ENCODE measurements at places on chromosomes 12 and 14.

GRCh38 chr12:22624548-22624869, 462 bp upstream of the ETNK1 start:
- no peak for DNase-seq

DNA sequence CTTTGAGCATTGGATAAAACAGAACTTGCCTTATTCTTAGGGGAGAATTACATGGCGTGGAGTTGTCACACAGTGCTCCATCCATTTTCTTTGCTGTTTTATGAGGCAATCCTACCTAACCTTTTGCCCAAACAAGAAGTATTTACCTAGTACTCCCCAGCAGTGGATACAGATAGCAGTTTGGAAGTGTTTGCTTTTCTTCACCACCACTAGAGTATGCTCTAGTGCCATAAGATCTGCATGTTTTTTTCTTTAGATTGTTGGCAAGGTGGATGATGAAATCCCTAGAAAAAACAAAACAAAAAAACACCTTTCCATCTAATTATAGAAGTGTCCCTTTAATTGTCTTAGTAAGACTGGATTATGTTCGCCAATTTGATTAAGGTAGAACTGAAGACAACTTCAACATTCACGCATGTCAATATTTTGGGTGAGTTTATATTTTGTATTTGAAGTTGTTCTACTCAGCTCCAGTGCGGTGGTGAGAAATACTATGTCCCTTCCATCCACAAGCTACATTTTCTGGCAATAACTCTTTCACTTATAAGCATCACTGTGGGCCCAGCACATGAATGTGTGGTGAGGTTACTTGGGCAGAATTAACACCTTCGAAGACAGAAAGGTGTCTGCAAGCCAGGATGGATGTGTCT, 23.6 kb upstream of the TMEM260 start:
- DNase-seq: peak; percentile 12

DNA sequence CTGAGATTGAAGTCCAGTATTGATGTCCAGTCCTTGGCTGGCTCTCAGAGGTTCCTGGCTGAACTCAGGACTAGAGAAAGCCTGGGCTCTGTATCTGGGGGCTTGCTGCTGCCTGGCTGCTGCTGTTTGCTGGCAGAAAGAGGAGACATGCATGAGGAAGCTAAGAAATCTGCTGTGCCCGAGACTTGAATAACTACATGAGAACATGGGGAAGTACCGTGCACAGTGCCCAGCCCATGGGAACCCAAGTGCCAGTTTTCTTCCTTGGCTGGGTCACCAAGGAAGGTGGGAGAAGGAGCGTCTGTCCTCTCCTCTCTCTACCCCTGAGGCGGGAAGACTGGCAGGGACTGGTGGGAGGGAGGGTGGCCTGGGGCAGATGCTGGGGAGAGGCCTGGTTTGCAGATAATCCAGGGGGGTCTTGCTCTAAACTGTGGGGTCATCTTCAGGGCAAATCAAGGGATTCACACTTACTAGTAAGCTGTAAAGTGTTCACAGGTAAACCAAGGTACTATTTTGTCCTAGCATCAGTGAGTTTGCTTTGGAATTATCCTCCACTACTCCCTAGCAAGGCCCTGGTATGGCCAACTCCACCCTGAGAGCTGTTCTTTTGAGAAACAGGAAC, 13.8 kb upstream of the ZFP36L1 start:
- peak; percentile 45 for DNase-seq

DNA sequence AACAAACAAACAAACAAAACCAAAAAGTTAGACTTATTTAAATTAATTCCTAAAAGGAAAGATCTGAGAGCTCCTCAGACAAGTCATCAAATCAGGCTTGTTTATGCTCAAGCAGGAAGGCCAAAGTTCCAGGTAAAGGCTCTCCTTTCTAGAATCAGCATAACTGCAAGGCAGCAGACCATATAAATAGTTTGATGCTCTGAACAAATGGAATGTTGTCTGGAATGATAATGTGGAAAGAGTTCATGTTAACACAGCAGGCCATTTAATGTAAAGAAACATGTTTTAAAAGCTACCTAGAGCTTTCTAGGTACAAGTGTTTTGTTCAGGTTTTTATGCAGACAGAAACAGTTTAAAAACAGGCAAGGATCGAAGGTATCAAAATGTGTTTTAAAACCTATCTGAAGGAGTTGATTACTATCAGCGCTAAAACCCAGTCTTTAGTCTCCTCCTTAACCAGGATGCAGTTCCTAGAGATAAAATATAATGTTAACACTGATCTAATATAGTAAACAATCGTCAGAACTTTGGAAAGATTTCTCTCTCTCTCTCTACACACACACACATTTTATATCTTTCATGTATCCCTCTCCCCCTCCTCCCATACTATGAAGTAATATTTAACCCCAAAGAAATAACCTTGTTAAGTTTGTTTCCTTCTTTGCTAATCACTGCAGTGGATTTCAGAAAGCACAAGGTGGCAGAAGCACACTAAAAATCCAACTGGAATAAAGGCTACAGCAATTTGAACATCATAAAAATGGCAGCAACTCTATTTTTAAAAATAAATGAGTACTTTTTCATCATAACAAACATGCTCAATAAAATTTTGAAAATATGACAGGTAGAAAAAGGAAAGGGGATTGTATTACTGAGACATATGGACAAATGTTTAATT, 135.5 kb downstream of the PAWR start:
- DNase-seq: peak; percentile 47

DNA sequence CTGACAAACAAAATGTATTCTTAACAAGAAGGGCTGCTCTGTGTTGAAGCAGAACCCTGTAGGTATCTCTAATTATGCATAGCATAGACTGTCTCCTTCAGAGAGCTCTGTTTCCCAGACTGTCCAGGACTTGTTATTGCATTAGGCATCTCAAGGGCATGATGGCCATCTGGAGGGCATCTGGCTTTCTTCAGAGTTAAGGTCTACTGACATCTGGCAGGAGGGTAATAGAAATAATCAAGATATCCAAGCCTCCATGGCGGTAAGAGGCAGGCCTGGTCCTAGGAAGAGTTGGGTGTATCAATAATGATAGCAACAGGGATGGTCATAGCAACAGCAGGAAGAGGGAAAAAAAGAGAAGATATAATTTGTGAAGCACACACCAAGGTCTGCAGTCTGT, 161.2 kb downstream of the TTC8 start:
- DNase-seq: no peak

DNA sequence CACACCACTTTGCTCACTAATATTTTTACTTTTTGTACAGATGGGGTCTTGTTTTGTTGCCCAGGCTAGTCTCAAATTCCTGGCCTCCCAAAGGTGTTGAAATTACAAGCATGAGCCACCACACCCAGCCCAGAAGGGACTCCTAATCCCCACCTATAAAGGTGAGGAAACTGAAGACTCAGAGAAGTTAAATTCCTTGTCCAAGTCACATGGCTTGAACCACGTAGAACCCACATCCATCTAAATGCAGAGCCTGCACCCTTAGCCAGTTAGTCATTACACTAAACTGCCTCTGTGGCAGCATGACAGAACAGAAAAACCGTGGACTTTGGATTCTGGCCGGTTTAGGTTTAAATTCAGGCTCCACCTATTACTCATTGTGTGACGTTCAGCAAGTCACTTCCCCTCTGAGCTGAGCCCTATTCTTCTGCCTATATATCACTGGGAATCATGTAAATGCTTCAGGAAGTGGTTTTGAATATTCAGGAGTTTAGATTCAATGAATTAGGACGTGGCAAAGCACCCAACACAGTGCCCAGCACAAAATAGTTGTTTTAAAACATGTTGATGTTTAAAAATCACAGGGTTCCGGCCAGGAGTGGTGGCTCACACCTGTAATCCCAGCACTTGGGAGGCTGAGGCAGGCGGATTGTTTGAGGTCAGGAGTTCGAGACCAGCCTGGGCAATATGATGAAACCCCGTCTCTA, 3.0 kb upstream of the CORO1C start:
- DNase-seq: no peak
